ENCODE measurements at places on chromosomes 7 and 10.
A peak's percentile ranks its signal among the peaks of the same experiment; 100 is the strongest.

GRCh38 chr7:4809091-4809591 lies 33.7 kb downstream of the AP5Z1 start:
- no peak for DNase-seq

DNA sequence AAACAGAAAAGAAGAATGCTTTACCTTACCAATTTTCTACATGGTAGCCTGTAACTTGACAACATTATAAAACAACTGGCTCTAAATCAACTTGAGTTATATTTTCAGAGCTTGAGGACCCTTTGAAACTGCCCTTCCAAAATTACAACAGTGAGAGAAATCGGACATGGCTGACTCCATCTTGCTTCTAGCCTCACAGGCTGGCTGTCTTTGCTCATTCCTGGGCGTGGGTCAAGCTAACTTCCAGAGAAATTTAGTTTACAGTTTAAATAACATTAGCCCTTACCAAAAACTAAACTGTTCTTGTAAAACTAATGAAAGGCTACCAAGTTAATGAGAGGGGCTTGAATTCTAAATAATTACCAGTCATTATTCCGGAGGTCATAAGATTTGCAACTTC lies 183.4 kb downstream of the AKR1D1 start:
- no peak for DNase-seq

DNA sequence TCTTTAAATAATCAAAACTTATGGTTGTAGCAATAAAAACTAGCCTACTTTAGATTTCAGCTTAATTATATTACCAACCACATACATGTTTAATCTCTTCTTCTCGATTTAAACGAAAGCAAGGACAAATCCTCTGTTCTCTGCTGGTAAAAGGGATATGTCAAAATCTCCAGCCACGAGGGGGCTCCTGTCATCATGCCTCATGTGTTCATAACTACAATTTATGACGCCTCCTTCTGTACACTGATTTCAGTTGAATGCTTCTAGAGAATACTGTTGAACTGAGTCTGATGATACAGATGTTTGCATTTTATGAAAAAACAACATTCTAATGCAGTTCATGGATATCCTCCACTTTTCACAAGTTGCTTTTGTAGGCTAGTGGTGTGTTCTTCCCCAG lies 220.0 kb upstream of the DPP6 start:
- DNase-seq = no peak

DNA sequence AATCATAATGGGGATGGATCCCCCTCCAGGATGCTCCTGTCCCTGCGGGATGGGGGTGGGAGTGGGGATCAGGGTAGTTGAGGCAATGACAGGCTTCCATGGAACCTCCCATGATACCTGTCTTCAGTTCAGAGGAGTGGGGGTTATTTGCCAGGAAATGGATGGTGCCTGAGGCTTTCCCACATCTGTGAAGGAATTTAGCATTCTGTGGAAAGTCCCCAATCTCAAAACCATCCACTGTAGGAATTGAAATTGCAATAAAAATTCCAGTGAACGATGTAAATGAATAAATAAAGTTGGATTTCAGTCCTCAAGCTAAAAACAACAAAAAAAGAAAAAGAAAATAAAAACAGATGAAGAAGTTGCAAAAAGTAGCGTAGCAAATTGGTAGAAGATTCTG lies 81.9 kb downstream of the CHRM2 start:
- no peak for DNase-seq

DNA sequence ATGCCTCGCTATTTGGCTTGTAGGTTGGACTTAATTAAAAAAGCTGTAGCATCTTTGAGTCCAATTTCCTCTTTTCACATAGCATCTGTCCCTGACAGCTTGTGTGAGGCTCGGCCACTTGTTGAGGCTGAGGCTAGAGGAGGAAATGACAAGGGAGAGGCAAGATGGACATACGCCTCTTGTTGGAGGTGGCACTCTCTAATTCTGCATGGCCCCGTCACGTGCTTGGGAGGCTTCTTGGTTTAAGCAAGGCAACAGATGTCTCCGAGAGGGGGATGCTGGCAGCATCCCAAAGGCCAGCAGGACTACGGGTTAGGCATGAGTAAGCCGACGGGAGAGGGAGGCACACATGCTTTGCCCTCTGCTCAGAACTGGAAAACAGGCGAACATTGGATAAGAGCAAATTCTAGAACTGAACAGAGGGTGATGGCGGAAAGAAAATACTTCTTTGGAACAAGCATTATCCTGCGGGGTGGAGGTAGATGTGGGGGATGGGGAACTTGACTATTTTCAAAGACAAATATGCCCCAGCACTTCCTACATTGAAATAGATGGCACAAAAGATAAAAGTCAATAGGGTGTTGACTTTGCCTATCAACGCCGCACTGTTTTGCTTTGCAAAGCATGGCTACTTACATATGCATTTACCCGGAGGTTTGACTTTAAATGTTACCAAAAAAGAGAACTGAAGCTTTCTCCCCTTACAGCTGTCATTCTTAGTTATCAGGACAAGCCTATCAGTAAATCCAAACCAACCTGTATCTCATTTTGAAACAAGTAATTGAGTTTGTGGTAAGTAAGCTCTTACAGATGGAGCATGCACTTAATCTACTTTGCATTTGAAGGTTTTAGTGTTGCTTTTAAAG lies 94.8 kb downstream of the CHN2 start:
- DNase-seq = no peak

DNA sequence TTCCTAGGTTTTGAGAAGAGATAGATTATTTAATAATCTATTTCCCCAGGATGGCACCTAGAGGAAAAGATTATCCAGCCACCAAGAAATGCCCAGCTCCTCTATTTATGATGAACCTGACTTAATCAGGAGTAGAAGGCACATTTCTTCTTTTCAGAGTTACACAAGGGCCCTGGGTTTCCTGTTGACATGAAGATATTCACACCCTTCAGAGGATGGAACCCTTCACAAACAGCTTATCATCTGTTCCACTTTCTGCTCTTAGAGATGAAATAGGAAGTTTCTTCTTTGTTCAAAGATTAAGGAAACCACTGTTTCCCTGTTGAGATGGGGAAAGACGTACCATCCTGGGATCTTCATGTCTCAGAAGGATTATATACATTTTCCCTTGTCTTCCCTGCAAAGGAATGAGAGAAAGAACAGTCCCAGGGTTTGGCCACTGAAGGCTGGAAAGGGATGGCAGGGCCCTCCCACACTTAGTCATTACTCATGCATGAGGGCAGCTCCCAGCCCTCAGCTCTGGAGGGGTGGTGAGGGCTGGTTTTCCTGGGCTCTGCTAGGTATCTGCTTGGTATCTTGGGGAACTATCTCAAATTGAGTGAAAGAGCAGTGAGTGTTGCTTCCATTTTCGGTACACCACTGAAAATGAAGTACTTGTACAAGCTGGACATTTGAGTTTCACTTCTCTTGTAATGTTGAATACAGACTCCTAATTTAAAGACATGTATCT lies 64.0 kb downstream of the MTPAP start:
- DNase-seq = no peak

DNA sequence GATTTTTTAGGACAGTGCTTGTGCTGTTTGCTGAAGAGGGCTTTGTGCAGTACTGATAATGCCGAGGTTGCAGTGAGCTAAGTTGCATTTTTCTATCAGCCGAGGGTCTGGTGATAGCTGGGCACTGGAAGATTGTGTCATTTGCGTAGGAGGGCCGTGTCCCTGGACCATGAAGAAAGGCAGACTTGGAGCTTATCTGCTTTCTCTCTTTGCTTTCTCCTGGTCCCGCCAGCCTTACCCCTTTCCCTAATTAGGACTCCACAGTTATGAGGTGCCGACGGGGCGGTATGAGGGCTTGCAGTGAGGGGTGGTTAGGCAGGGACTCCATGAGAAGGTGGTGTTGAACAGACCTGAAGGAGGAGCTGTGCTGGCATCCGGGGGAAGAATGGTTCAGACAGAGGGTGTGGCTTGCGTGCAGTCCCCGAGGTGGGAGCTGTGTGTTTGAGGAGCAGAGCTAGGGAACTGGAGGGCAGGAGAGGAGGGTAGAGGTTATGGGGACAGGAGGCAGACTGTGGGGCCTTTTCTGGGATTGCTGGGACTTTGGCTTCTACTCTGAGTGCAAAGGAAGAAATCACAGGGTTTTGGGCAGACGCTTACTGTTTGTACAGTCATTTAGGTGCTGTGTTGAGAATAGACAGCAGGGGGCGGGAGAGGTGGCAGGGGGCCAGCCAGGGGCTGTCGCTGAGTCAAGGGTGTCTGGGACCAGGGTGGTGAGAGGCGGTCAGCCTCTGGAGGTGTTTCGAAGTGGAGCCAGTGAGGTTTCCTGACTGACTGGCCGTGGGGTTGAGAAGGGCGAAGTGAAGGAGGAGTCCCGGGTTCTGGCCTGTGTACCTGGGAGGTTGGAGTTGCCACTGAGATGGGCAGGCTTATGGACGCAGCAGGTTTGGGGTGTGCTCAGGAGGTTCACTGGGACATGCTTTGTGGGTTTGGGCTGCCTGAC lies 43.4 kb downstream of the PRF1 start:
- peak; percentile 73 for DNase-seq

GRCh38 chr7:55020466-55020871 lies 1.7 kb downstream of the EGFR start:
- DNase-seq = no peak

DNA sequence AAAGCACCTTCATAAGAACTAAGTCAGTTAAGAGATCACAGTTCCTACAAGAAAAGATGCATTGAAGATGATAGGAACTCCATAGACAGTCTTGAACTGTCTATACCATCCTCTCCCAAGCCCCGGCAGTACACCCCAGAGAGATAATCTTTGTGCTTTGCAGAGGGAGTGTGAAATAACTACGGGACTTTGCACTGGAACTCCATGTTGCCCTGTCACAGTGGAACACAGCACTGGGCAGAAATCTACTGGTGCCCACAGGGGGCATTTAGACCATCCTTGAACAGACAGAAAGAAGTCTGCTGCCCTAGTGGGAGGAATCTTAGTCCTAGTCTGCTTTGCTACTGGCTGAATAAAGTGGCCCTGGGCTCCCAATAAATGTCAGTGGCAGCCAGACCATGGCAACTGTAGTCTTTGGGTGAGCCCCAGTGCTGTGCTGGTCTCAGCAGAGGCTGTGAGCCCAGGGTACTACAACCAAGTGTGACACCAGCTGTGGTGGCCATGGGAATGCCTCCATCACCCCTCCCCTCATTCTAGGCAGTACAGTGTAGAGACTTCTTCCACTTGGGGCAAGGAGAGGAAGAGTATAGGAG lies 107.7 kb upstream of the TMEM168 start:
- no peak for DNase-seq

Data from hematopoietic multipotent progenitor cell treated with erythropoietin and hydrocortisone succinate and interleukin-3 and kit ligand, for 8 days (in vitro differentiated cells).